ENCODE measurements at places on chromosomes 2 and 18.
A peak's percentile ranks its signal among the peaks of the same experiment; 100 is the strongest.

GRCh38 chr2:19347619-19348562, 10.5 kb downstream of the OSR1 start:
- peak; percentile 100 for DNase-seq

DNA sequence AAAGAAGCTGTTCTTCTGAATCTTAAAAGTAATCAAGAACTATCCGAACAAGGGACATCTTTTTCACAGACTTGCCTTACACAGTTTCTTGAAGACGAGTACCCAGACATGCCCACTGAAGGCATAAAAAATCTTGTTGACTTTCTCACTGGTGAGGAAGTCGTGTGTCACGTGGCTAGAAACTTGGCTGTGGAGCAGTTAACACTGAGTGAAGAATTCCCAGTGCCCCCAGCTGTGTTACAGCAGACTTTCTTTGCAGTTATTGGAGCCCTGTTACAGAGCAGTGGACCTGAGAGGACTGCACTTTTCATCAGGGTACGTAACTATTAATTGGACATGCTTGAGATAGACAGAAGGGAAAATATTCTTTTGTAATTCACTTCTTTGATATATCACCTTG, 2.4 kb downstream of the MRPL44 start:
- no peak for DNase-seq

GRCh38 chr2:237625777-237626176, 1.6 kb upstream of the LRRFIP1 start:
- DNase-seq = no peak

DNA sequence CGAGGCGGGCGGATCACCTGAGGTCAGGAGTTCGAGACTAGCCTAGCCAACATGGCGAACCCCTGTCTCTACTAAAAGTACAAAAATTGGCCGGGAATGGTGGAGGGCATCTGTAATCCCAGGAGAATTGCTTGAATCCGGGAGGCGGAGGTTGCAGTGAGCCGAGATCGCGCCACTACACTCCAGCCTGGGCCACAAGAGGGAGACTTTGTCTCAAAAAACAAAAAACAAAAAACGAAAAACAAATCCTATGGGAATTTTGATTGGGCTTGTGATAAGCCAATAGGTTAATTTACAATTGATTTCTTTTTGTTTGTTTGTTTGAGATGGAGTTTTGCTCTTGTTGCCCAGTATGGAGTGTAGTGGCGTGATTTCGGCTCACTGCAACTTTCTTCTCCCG, 24.2 kb upstream of the TOGARAM2 start:
- DNase-seq = no peak

- DNase-seq = no peak
Measured at GRCh38 chr2:103161456-103162289, 399.8 kb downstream of the TMEM182 start.

DNA sequence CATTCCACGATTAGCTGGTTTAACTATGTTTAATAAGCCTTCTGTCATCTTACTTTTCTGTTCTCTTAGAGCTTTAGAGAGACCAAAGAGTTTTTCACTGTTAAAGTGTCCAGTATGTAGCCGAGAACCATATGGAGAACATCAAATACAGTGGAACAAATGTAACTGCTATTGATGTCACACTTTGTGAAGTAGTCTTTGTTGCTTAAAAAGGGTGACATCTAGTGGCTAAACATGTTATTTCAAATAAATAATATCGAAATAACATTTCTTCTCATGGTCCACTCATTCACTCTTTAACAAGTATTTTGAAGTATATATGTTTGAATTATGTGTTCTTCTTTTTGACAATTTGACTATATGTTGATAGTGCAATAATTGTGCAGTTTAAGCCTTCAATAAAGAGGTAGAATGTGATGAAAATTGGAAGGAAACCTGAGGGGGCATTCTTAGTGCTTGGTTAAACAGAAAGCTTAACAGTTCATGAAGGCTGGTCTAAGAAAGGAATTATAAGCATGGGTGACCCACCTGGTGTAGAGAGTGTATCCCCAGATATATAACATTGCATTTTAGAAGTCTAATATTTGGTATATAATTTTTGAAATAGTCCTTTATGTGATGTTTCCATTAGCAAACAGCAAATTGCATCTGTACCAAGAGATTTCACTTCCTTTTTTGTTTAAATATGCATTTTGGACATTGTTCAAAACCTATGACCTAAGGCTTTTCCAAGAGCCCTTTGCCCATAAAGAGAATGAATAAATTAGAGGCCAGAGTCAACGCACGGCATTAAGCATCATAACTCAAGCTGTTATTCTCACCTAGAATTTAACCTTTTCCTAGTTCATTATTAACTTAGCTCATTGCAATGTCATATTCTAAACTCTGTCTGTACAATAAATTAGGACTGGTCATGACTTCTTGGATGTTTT, 112.1 kb downstream of the KYNU start:
- DNase-seq = no peak

DNA sequence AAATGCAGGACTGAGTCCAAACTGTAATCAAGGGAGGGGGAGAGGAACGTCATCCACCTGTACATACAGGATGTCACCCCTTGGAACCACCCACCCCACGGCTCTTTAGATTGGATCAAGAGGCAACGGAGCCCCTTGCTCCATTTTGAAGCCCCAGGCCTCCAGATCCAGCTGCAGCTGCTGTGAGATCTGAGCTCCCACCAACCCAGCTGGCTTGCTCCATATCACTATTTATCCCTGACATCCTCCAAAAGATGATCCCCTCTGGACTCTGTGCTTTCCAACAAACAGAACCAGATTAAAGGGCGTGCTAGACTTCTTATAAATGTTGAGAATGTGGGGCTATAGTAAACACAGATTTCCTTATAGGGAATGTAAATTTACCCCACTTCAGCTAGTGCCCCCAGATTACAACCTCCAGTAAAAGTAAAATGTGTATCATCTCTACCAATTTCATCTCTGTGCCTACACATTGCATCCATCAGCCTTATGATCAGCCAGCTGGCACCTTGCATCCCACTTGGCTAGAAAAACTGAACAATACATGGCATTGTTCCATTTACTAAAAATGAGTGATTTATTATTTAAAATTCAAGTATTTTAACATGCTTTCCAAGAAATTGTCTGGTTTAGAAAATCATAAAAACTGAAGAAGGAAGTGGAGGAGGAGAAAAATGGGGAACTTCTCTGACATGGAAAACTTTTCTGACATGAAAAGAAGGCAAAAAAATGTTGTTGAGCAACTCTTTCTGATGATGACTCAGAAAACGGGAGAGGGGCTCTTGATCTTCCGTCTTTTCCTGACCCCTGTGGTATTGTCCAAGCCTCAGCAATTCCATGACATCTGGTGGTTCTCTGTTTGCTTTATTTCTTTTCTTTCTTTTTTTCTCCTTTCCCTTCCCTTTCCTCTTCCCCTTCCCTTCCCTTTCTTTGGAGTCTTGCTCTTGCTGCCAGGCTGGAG, 262.6 kb upstream of the THUMPD2 start:
- DNase-seq = no peak

DNA sequence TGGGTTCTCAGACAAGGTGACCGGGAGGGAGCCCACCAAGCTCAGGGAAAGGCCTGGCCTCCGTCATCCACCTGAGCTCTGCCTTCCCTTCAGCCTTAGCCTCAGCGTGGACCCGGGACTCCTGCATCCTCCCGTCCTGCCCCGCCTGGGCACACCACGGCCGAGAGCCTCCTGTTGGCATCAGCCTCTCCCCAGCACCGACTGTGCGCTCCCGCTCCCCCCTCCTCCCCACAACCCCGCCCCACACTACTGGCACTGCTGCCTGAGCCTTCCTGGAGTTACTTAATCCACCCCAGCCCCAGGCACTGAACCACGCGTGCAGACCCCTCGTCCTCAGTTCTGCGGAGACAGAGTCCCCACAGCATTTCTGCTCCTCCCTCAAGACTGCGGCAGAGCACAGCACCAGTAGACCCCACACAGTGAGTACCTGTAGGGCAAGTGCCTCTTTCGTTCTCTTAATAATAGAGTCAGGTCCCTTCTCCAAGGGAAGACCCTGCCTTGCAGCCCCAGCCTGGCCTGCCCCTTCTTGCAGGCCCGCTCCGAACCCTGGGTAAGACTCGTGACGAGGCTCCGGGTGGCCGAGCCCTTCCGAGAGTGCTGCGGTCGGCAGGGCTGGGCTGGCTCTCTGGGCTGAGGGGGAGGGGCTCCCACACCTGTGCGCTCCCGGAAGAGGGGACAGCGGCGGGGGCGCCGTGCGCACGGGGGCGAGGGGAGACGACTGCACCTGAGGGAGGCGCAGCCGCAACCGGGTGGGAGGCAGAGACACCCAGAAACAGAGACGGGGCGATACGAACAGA, at the start of gene AMER3:
Gene AMER3 (plus strand): TSS at position 285 of the 797 bp plus-strand sequence. CDS start 6,533 bp downstream, outside the sequence.
- no peak for DNase-seq

DNA sequence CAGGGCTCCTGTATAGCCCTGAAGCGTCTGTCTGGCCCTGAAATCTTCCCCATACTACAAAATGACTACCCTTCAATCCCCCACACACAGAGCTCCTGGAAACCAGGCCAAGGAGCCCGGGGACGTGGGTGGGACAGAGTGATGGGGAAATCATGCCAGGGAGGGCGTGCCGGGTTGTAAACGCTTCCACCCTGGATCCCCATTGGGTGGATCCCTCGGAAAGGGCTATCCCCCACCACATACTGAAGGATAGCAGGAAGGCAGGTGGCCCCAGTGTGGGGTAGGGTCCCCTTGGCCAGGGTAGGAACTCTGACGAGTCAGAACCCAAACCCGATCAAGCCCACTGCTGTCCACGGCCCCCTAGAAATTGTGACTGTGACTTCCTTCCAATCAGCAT, 91.7 kb downstream of the INHBB start:
- no peak for DNase-seq

- DNase-seq = no peak
Measured at GRCh38 chr2:28098501-28099225, 208.1 kb downstream of the BABAM2 start.

DNA sequence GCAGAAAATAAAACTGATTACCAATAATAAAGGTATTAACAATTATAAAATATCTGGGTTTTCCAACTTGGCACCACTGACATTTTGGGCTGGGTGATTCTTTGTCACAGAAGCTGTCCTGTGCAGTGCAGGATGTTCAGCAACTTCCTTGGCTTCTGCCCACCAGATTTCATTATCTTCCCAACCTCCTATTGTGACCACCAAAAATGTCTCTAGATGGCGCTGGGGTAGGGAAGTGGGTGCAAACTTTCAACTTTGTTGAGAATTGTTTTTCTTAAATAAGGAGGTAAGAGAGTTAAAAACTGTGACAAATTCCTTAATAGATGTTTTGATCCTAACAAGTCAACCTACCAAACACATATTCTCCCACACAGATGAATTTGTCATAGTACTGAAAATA, 90.1 kb downstream of the GAREM1 start:
- DNase-seq = no peak

DNA sequence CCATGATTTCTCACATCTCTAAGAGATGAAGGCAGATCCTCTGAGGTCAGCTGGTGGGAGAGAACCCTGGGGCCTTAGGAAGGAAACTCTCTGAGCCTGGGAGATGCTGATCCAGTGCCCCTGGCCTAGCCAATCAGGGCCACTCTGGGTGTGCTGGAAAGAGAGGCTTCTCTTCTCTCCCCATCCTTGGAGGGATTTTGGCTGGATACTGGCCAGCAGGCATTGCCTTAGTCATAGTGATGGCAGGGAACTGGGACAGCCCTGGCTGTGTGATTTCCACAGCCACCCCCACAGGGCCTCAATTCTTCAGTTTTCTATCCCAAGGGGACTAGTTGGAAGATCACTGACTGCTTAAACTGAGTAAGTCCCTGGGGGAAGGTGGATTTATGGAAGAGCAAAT, 26.6 kb upstream of the PLB1 start:
- no peak for DNase-seq

GRCh38 chr2:179525340-179525739, 260.7 kb upstream of the SESTD1 start:
- DNase-seq = no peak

DNA sequence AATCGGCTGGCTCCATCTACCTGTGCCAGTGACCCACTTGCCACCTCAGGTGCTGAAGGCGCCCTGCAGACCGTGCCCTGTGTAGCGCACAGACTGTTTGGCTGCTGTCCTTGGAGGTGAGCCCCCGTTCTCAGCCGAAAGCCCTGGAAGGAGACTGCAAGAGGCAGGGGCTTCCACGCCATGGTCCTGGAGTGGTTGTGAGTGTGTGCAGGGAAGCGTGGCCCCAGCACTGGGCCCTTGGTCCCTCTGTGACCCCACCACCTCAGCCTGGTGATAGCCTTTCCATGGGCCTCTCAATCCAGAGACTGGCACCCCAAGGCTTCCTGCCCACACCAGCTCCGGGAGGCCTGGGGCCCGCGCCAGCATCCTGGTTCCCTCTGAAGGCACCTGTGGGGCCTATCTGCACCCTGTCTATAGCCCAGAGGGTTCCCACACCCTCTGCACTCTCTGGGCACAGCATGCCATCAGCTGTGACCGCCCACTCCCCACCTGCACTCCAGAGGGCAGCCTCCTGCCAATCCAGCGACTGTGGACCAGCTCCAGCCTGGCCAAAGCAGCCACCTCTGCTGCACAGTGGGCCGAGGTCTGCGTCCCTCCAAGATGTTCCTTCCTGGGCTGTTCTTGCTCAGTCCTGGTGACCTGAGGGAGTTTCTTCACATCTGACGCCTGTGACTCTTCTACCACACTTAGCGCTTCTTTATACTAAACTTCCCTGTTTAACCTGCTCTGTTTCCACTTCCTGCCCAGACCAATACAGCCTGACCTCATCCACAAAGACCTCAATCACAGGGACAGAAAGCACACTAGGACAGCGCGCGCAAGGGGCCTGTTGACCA, 109.5 kb downstream of the EIPR1 start:
- no peak for DNase-seq

GRCh38 chr18:6948281-6949055, 169.1 kb downstream of the LAMA1 start:
- no peak for DNase-seq

GRCh38 chr2:237723602-237724001, 75.0 kb upstream of the RBM44 start:
- DNase-seq = no peak

DNA sequence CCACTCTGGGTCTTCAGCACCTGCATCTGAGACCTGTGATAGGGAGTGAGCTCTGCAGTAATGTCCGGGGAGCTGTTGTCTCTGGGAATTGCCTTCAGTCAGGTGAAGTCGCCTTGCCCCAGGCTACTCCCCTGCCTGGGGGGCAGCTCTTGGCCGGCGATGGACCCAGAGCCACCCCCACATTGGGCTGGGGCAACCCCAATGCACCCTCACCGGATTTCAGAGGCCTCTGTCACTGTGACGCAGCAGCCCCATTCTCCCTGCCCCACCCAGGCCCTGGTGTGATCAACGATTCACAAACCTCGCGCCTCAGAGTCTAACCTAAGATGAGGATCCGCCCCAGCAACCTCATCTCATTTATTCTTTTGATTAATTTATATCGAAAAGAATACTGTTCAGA, 303.6 kb downstream of the NDUFA10 start:
- DNase-seq = no peak

DNA sequence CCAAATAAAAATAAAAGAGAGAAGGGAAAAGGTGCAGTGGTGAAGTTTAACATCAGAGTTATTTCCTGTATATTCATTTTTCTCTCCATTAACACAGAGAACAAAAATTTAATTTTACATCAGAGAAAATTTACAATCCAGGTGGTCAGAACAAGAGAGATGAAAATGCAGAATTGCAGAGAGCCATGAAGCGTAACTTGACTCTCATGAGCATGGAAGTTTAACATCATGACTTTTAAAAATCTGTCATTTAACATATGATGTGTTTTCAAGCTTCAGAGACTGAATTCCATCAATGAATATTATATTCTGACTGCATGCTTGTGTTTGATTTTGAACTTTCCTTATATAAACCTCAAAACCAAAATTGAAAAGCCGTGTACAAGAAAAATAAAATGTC, 79.3 kb upstream of the ZNF397 start:
- DNase-seq = no peak
